ENCODE measurements at places on chromosomes 7 and 10.

GRCh38 chr7:93203496-93203895 lies 22.8 kb downstream of the HEPACAM2 start:
- DNase-seq = no peak

DNA sequence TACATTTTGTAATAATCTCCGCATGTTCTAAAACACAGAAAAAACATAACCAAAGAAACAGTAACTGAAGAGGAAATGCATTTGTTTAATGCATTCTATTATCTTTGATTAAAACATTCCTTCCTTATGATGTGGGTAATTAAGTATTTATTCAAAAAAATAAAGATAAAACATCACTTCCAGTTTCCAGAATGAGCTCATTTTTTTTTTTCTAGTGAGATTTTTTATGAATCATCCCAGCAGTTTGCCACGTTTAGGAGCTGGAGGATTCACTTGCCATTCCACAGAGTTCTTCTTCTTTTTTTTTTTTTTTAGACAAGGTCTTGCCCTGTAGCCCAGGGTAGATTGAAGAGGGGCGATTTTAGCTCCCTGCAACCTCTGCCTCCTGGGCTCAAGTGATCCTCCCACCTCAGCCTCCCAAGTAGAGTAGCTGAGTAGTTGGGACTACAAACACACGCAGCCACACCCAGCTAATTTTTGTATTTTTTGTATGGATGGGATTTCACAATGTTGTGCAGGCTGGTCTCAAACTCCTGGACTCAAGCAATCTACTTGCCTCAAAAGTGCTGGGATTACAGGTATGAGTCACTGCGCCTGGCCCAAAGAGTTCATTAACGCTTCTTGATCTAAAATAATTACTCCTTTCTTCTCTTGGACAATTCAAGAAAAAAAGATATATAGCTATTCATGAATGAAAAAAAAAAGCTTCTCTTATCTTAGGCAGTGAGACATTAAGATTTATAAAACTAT lies 177.3 kb downstream of the DKK1 start:
- DNase-seq = no peak

DNA sequence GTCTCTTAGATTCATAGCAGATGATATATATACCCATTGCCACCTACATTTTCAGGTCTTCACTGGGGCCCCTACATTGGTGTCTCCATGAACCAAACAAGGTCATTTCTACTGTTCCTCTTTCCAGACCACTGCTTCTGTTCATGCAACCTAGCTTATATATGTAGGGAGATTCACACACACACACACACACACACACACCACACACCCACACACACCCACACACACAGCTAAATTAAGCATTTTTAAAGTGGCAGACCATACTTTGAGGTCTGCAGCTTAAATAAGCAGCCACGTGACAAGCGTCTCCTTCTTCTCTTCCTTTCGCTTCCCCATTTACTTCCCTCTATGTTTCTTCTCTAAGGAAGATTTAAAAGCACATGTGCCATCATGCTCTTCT lies 70.0 kb upstream of the CC2D2B start:
- peak; percentile 80 for DNase-seq

DNA sequence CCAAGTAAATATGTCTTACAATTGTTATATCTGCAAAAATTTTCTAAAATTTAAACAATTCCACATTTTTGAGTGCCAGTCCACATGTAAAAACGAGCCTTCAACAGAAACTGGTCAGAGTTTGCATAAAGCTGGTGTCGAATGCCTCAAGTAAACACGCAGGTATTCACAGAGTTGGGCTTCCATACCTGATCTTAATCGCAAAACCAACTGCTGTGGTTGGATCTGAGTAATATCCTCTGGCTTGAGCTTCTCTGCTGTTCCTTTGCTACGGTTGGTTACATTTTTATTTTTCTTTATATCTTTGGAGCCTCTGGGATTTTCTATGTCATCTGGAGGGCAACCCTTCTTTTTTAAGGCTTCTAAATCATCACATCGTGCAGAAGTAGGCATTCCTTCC lies 28.4 kb downstream of the ITGB1 start:
- DNase-seq = no peak

DNA sequence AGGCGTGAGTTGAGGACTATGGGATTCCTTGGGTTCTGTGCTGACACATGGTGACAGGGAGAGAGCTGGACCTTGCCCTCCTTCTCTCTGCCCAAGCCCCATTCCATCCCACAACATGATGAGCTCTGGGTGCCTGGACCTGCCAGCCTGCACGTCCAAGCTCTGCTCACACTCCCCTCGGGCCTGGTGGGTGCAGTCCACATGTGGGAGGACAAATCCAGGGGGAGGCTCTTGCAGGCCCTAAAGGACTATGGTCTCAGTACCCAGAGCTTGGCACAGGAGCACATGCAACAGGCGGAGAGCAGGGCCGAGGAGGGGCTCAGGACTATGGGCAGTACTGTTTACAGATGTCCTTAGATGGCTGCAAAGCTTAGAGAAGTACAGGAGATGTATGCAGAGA lies 91.4 kb downstream of the CLEC2L start:
- no peak for DNase-seq

DNA sequence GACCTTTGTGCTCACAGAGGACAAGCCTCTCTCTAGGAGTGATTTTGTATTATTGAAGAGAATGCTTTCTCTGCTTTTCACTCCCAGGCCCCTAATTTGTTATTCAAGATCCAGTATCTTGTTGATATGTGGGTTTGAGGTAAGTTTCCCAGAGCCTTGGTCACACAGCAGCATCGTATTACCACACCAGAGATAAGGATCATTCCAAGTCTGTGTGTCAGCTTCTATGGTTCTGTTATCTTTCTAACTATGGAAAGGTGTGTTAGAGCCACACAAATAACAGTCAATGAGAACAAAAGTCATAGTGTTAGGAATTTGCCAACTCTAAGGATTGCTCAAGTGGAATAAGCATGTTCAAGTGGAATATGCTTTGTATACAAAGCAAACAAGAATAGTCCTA lies 1208.3 kb downstream of the GATA3 start:
- no peak for DNase-seq

DNA sequence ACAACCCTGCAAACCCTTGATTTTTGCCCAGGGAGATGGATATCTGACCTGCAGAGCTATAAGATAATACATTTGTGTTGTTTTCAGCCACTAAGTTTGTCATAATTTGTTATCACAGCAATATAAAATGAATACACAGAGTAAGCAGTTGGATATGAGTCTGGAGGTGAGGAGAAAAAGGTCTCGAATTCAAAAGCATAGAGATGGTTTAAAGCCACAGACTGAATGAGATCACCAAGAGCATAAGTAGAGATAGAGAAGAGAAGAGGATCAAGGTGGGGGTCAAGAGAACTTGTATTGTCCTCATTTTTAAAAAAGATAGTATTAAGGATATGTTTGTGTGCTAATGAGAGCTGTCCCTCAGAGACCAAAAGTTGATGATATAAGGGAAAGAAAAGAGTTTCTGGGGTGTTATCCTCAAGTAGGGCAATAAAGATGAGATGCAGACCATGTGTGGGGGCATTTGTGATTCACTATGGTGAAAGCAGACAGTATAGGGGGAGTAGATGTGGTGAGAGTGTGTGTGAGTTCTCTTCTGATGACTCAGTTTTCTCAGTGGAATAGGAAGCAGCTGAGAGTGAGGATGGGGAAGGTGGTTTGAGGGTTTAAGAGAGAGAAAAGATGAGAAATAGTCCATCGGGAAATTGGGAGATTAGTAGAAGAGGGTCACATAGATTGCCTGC lies 25.8 kb upstream of the PCGF5 start:
- no peak for DNase-seq

- no peak for DNase-seq
These were observed 36.3 kb upstream of the GOT1 start for GRCh38 chr10:99466632-99467223.

DNA sequence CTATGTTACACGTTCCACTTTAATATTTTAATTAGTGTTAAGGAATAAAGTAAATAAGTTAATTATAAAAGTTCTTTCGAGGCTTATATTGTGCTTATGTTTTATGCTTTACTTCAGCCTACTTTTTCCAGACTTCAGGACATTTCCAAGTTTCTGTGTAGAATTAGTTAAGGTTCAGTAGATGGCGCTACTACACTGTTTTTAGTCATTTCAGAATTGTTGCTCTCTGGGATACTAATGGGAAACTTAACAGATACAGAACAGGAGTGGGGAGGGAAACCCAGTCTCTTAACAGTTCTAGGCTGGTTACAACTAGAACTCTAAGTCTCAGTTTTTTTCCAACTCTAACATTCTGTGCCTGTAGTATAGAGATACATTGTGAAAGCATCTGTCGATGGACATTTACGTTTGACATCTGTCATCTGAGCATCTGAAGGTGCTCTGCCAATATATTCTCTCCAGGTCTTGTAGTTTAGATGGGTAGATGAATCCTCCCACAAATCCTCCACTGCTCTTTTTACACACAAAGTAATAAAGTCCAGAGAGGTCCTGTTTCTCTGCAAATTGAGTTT lies 56.8 kb upstream of the FAM171A1 start:
- no peak for DNase-seq

DNA sequence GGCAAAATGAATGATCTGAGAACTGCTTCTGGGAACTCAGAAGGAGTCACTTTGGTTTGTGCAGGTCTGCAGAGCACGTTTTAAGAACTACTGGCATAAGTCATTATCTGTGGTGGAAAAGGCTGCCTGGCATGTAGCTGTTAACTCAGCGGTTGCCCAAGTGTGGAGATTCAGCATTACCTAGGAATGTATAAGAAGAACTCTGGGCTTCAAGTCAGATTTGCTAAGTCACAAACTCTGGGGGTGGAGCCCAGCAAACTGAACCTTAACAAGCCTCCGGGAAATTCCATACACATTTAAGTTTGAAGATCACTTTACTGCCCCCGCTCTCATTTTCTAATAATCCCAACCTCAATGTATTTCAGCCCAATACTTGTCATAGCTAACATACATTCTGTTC lies 31.1 kb downstream of the PLXDC2 start:
- DNase-seq = no peak

GRCh38 chr7:5557920-5558401 lies 134.3 kb upstream of the TNRC18 start:
- peak; percentile 61 for DNase-seq

DNA sequence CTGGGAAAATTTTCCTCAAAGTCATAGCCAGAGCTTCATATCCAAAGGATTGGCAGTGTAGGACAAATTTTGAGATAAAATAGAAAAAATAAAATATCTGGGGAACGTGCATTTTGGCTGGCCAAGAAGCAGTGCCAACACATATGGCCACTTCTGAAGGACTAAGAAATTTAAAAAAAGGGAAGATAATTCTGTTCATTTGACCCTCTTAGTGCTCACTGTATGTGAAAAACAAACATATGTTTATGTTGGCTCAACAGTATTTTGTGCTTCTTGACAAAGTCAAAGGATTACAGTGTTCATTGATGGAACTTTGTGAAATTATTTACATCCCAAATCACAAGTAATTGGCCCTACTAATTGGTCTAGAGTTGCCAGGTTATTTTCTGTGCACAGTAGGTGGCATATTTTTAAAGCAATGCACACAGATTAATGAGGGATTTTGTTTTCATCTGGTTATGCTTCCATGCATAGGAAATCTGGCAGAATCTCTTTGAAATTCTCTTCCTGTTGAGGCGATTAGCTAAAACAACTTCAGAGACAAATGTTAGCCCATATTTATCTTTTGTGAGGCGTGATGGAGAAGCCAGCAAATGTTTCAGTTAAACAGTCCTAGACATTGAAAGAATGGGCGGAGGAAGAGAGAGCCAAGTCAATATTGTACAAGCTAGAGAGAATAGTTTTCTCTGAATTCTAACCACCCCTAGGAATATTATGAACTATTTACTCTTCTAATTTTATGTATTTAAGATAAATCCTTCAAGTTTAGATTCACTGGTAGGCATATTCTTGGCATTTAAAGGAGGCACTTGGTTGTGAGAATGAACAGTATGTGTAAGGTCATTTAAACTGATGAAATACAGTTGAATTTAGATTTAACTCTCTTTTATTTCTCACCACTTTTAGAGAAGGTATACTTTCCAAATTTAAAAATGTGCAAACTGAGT lies 237.7 kb upstream of the MBL2 start:
- DNase-seq = no peak

- no peak for DNase-seq
These were observed 97.3 kb downstream of the GRB10 start for GRCh38 chr7:50685135-50686065.

DNA sequence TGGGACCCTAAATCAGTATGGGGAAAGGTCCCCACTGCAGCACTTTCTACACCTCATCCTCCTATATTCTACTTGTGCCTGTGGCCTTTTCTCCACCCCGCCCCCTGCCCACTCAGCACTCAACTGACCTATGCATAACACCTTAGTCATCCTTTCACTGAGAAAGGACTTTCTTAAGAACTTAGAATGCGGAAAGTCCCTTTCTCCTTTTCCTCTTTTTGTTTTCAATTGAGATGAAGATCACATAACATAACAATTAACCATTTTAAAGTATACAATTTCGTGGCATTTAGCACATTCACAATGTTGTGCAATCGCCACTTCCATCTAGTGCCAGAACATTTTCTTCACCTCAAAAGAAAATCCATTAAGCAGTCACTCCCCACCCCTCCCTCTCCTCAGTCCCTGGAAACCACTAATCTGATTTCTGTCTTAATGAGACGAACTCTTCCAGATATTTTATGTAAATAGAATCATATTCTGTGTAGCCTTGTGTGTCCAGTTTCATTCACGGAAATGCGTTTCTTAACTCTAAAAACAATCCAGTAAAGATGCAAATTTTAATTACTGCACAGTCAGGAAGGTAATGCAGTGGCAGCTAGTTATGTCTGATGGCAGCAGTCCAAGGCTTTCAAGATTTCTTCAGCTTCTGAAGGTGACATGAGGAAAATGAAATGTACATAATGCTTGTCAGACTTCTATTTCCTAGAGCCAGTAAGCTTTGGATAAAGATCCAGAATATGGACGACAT lies 41.7 kb downstream of the FAS start:
- peak; percentile 31 for DNase-seq

Data from stimulated activated naive B cell treated with anti-CD40 and anti-IgM and Interleukin-4, amounts not matched to agents 10 μg/mL and 1 μg/mL and 100 μg/mL, for 72 hours (primary cell).